ENCODE measurements at places on chromosomes 13 and 19.

DNA sequence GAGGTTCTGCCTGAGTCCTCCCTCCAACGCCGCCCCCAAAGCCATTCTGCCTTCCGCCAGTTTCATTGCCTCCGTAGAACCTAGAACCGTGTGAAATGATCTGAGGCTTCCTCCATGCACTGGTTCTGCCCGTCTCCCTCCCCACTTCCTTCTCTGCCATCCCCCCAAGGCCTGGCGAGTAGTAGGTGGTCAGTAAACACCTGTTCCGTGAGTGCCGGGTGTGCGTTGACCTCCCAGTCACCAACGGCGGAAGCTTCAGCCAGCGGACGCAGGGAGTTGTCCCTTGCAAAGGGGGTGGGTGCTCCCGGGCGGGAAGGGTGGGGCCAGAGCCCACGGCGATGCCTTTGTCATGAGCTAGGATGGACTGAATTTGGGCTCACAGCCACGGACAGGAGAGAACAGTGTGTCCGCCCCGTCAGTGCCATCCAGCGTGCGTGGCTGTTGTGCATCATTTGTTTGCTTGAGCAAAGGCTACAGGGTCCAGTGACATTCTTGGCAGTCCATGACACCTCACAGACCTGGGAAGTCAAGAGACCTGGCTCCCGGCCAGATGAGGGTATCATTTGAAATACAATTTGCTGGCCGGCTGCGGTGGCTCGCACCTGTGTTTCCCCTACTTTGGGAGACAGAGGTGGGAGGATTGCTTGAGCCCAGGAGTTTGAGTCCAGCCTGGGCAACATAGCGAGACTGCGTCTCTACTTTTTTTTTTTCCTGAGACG is 43.1 kb downstream of the NFIC start:
- DNase-seq = peak; percentile 25

DNA sequence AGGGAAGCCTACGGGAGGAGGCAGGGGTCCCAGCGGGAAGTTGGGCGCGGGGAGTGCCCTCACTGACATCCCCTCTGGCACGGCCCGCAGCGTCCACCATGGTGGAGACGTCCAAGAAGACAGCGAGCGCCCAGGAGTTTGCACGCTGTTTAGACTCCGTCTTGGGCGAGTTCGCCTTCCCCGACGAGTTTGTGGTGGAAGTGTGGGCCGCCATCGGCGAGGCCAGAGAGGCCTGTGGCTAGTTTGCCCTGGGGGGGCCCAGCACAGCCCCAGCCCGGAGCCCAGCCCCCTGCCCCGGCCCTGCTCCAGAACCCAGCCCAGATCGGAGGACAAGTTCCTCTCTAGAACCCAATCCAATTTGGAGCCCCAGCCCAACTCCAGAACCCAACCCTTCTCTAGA is 4.7 kb downstream of the GIPC3 start:
- DNase-seq = no peak

DNA sequence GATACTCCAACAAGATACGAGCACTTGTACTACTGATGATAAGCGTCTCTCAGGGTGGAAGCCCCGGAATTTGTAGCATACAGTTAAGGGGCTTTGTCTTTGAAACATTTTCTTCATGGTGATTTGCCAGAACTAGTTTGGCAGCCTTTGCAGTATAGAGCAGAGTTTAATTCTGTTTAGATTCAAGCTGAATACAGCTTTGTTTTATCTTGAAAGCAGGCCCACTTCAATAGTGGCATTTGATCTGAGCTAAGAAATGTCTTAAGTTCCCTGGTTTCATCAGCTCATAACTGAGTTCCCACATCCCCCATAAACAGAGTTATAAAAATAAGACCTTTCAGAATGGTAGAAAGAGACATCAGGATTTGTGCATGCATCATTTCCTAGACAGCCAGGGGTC is 125.9 kb downstream of the MIPEP start:
- no peak for DNase-seq

- DNase-seq = peak; percentile 76
These were observed at the start of gene PLIN5 for GRCh38 chr19:4534836-4535658. PLIN5 (minus strand) TSS chr19:4535224; CDS start chr19:4534074, 1,150 bp downstream.

DNA sequence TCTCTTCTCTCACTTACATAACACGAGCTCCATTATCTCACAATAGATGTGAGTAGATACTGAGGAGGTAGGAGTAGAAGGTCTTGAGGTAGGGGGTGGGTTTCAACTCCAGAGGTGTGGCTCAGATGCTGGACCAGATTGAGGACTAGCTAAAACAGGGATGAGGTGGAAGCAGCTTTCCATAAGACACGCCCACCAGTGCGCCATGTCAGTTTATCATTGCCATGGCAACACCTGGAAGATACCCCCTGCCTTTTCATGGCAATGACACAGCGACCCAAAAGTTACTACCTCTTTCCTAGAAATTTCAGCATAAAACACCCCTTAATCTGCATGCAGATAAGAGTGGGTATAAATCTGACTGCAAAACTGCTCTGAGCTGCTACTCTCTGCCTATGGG is 44.1 kb downstream of the KCTD15 start:
- no peak for DNase-seq

Measured in NCI-H345 (cell line).